ENCODE measurements at places on chromosomes 7 and 10. TPM values are rescaled to one million over a fixed set of nuclear protein-coding genes. Genes with fewer than 3 reads are reported as not detected.

DNAJC30 gene
- total RNA-seq = 1.8 TPM

KCP gene
- total RNA-seq = 0.14 TPM

PIP gene
- not detected for total RNA-seq

PDE6C gene
- not detected for total RNA-seq

ANAPC16 gene
- 43.5 TPM for total RNA-seq

ZNF33B gene
- total RNA-seq = 7.7 TPM

OR6V1 gene
- total RNA-seq = not detected

MLXIPL gene
- total RNA-seq = 0.37 TPM

OR2A1 gene
- not detected for total RNA-seq

COA1 gene
- 31.7 TPM for total RNA-seq

FAM221A gene
- 1.7 TPM for total RNA-seq

FOXK1 gene
- 22.6 TPM for total RNA-seq
